ENCODE measurements at places on chromosomes 7 and 10.

GRCh38 chr10:31187607-31188210, 131.3 kb upstream of the ZEB1 start:
- H3K36me3 ChIP-seq: no peaks in the 10 kb centered on the region
- H3K27me3 ChIP-seq: no peaks in the 10 kb centered on the region
- no peaks in the 10 kb centered on the region for H3K4me1 ChIP-seq

DNA sequence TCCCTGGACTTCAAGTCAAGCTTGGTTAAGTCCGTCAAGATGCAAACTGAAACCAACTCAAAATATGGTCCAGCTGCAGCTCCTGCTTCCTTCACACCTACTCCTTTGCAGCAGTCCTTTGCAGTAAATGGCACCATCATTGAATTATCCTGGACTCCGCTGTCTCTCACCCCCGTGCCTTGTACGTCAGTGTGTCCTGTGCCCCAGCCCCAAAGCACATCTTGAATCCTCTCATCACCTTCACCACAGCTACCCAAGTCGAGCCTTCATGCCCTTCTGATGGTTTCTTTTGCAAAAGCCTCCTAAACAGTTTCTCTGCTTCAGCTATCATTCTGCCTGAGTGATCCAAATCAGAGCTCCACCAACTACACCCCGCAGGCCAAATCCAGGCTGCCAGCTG, 88.4 kb upstream of the LEP start:
- no peaks in the 10 kb centered on the region for H3K4me1 ChIP-seq
- no peak overlapping the region for H3K4me3 ChIP-seq
- peaks cover 28% of the 10 kb centered on the region for H3K27me3 ChIP-seq
- H3K36me3 ChIP-seq: no peaks in the 10 kb centered on the region

- H3K4me3 ChIP-seq: no peak overlapping the region
- DNase-seq: no peak
- H3K27me3 ChIP-seq: no peaks in the 10 kb centered on the region
- no peak overlapping the region for H3K27ac ChIP-seq
- H3K4me1 ChIP-seq: peaks cover 9% of the 10 kb centered on the region
Observed at GRCh38 chr10:128001363-128001745, 94.5 kb downstream of the PTPRE start.

- no peaks in the 10 kb centered on the region for H3K36me3 ChIP-seq
- DNase-seq: peak; percentile 71
- H3K4me1 ChIP-seq: no peaks in the 10 kb centered on the region
- H3K27ac ChIP-seq: no peak overlapping the region
- peak overlapping the region; percentile 45 for H3K4me3 ChIP-seq
- H3K27me3 ChIP-seq: peaks cover under 1% of the 10 kb centered on the region
Observed at GRCh38 chr7:149753375-149754233, 19.8 kb downstream of the ZNF467 start.

DNA sequence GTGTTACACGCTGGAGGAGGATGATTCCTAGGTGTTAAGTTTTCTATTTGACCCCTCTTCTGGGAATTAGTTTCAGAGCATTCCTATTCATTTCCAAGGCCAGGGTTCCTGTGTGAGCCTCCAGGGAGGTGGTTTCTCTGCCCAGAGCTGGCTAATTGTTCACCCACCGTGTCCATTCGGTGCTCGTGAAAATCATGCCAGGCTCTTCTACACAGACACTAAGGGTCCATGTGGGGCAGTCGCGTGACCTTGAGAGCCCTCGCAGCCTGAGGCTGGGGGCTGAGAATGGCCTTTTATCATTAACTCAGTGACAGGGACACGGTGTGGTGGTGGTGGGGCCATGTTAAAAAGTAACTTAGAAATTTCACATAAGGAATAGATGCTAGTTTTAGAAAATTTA, 83.7 kb downstream of the EMX2 start:
- H3K36me3 ChIP-seq: no peaks in the 10 kb centered on the region
- DNase-seq: no peak
- no peaks in the 10 kb centered on the region for H3K4me1 ChIP-seq

All from SK-N-SH (cell line).